ENCODE measurements at places on chromosomes 1 and 21. TPM values are rescaled to one million over a fixed set of nuclear protein-coding genes. Genes with fewer than 3 reads are reported as not detected.

Gene SPRR2A
- total RNA-seq, result not detected

DNA sequence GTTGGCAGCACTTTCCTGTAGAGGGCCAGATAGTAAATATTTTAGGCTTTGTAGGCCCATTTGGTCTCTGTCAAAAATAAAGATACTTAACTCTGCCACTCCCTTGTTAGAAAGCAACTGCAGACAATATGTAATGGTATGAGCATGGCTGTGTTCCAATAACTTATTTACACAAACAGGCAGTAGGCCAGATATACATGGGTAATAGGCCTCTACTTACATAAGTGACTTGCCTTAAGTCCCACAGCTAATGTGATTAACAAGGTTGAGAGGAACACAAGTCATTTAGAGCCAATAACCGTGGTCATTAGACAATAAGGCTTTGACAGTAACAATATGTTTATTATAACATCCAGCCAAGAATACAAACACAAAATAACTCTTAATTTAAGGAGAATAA is 17.4 kb downstream of the CCT8 start:
- H3K4me1 ChIP-seq, result no peaks in the 10 kb centered on the region
- H3K27me3 ChIP-seq, result no peaks in the 10 kb centered on the region
- H3K36me3 ChIP-seq, result peaks cover 18% of the 10 kb centered on the region
- DNase-seq, result no peak

DNA sequence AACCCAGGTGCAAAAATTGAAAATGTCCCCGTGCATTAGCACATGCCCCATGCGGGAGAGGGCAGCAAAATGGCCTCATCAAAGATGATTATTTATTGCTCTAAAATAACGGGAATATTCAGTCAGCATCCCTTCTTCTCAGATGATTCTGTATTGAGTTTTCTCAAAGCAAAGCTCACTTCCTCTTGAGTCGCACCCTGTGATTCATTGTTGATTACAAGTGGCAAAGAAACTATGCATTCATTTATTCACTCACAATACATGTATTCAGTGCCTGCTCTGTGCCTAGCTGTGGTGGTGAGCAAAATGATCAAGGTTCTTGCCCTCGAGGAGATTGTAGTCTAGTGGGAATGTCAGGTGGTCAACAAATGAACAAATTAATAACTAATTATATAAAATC is 226.0 kb upstream of the KAZN start:
- no peak overlapping the region for H3K4me3 ChIP-seq
- no peaks in the 10 kb centered on the region for H3K36me3 ChIP-seq
- no peaks in the 10 kb centered on the region for H3K4me1 ChIP-seq
- no peak for DNase-seq
- no peak overlapping the region for H3K27ac ChIP-seq

DNA sequence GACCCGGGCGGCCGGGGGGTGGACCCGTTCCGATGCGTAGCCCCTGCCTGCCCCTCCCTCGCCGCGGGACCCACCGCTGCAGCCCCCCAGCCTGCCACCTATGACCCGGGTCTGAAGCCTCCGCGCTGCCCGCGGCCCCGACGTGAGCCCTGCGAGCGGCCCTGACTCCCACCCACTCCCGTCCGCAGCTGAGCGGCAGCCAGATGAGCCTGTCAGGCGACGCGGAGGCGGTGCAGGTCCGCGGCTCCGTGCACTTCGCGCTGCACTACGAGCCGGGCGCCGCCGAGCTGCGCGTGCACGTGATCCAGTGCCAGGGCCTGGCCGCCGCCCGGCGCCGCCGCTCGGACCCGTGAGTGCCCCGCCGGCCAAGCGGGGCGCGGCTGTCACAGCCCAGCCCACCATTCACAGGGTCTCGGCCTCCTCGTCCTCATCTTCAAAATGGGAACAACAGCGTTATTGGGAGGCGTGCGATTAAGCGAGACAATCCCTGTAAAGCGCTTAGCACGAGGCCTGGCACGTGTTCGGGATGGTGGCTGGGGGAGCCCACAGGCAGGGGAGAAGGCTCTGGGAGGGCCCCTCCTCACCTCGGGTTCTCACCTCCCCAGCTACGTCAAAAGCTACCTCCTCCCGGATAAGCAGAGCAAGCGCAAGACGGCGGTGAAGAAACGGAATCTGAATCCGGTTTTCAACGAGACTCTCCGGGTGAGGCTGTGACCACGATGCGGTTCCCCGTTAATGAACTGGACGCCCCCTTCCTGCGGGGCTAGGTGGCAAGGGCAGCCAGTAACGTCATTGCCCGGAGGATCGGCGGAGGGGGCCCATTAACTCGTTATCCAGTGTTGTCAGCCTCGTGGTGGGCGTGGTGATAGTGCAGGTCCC is 8.2 kb downstream of the SYTL1 start:
- no peak for DNase-seq
- peaks cover 3% of the 10 kb centered on the region for H3K4me1 ChIP-seq
- no peak overlapping the region for H3K27ac ChIP-seq
- no peak overlapping the region for H3K4me3 ChIP-seq
- H3K27me3 ChIP-seq, result no peaks in the 10 kb centered on the region

DNA sequence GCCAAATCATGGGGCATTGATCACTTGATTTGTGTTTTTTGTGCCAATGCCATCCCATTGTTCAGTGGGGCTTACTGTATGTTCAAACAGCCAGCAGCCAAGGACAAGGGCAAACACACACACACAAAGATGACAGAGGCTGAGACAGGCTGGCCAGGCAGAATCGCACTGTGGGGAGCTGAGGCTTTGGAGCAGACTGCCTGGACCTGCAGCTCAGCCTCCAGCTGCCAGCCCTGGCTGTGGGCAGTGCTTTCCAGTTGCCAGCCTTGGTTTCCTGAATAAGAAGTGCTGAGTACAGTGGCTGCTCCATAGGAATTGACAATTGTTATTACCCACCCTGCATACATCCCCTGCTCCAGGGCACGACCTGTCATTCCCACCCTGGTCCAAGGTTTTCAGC is 16.9 kb upstream of the PCP4 start:
- no peak for DNase-seq
- no peaks in the 10 kb centered on the region for H3K36me3 ChIP-seq
- H3K4me3 ChIP-seq, result no peak overlapping the region
- H3K27me3 ChIP-seq, result peaks cover 7% of the 10 kb centered on the region
- H3K27ac ChIP-seq, result no peak overlapping the region

DNA sequence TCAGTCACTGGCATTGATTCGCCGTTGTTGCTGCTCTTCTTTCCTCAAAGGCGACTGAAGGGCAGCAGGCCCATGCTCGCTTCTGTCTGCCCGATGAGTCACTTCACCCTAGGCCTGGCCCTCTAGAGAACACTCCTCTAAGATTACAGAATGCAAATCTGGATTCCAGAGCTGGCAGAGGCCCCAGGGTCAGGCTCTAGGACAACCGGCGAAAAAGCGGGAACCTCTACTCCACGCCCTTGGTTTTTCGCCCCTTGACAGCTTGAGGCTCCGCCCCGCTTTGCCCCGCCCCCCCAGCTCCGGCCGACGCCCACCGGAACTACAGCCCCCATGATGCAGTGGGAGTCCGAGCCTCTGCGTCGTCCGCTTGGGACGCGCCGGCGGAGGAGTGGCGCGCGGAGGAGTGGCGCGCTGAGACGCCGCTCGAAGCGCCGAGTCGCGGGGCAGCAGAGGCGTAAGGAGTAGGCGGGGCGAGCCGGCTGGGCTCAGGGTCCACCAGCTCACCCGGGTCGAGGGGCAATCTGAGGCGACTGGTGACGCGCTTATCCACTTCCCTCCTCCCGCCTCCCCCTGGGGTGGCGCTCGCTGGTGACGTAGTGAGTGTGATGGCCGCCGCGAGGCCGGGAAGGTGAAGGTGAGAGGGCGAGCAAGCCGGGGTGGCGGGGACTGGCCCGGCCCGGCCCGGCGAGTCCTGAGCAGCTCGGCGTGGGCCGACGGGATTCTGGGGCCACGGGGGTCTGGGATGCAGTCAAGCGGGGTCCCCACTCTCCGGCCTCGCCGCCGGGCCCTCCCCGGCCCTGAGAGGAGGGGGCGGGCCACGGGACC is at the start of gene MFN2:
MFN2 (plus strand) TSS at position 594 of the 825 bp plus-strand sequence. CDS start 8,725 bp downstream, outside the sequence.
- peak within 1 kb of the TSS; percentile 82 for H3K4me3 ChIP-seq
- peak; percentile 88 for DNase-seq
- H3K36me3 ChIP-seq, result peaks cover 8% of the 10 kb centered on the region
- H3K4me1 ChIP-seq, result peaks cover 29% of the 10 kb centered on the region
- peak within 1 kb of the TSS; percentile 83 for H3K27ac ChIP-seq

DNA sequence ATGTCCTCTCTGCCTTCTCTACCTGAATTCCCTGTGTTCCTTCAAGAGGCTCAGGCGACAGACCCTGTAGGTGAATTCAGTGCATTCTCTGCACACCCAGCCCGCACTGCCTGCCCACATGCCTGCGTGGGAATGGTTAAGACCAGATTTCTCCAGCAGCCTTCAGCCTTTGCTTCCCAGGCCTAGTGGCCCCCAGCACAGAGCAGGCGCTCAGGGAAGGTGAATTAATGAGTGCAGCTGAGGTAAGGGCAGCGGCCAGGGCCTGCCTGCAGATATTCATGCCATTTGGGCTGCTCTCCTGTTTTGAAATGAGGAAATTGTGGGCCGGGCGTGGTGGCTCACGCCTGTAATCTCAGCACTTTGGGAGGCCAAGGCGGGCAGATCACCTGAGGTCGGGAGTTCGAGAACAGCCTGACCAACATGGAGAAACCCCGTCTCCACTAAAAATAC is 45.5 kb downstream of the IER5 start:
- H3K27ac ChIP-seq, result no peak overlapping the region
- DNase-seq, result no peak

Measured in T-cell (primary cell).